Fibroblast of skin of right biceps (primary cell): ENCODE measurements at places on chromosomes 12 and 14.

DNA sequence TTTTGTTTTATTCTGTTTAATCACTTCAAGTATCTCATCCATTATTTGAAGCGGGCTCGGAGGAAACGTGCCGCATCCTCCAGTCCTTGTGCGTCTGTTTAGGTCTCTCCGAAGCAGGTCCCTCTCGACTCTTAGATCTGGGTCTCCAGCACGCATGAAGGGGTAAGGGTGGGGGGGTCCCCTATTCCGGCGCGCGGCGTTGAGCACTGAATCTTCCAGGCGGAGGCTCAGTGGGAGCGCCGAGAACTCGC, 311 bp upstream of the LGR5 start:
- DNase-seq, result no peak

DNA sequence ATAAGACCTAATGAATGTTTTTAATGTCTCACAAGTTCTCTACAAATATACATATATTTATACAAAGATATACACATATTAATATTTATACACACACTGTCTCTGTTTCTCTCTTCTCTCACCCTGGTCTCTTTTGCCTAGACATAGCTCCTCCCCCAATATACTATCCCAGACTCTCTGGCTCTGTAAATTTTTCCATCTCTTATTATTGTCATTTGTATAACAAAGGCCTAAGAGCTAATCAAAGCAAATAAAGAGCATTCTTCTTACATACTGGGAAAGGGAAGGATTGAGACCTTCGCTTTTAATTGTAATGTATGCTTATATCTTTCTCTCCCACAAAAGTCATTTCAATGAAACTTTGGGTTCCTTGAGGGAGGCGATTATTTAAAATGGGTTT, 318.1 kb downstream of the ADAMTS20 start:
- DNase-seq, result no peak

- DNase-seq, result no peak
Measured at GRCh38 chr14:68726093-68726695, 66.7 kb downstream of the ZFP36L1 start.

DNA sequence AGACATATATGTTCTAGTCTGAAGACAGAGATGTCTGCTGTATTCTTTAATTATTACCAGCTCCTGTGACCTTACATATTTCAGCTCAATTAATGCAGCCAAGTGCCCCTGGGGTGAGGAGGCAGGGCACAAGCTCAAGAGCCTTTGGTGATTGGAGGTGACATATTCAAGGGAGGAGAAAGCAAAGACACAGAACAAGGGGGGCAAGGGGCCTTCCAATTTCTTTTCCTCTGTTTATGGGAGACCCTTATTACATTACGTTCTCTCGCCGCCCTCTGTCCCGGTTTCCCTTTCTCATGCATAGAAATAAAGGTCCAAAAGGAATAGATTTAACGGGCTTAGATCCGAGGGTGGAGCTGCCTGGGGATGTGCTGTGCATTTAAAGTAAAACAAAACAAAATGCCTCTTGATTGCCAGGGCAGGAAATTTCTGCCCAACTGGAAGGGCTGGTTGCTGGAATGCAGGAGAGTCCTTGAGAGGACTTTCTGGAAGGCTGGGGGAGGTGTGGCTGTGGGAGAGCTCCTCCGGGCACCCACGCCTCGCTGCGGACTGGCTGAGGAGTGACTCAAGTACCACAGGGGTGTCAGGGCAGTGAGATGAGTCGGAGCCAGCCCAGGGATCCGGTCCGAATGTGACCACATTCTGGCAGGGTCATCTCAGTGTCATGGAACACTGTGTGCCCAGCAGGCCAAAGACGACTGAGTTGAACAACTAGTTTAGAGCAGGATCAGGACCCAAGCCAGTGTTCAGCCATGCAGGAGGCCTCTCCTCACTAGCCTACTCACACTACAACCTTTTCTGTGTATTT, 32.1 kb upstream of the GSG1 start:
- DNase-seq, result peak; percentile 72

GRCh38 chr14:67941456-67942018, 122.0 kb downstream of the RAD51B start:
- DNase-seq, result no peak

DNA sequence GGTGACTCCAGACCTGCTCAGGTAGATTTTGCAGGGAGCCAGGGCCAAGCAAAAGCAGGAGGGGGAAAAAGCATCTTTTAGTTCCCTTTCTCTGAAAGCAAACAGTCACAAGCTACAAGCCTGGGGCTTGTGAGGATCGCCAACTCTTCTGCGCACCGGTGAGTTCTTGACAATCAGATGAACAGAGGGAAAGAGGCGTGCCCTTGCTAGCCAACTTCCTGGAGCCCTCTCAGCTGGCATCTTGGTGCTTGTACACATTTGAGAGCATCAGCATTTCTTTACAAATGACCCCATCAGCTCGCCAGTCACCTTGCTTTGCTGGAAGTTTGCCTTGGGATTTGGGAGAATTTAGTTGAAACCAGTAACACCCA, 55.5 kb downstream of the ZNF664 start:
- no peak for DNase-seq

- DNase-seq, result peak; percentile 2
Measured at GRCh38 chr12:82359115-82359478, 768 bp downstream of the METTL25 start.

DNA sequence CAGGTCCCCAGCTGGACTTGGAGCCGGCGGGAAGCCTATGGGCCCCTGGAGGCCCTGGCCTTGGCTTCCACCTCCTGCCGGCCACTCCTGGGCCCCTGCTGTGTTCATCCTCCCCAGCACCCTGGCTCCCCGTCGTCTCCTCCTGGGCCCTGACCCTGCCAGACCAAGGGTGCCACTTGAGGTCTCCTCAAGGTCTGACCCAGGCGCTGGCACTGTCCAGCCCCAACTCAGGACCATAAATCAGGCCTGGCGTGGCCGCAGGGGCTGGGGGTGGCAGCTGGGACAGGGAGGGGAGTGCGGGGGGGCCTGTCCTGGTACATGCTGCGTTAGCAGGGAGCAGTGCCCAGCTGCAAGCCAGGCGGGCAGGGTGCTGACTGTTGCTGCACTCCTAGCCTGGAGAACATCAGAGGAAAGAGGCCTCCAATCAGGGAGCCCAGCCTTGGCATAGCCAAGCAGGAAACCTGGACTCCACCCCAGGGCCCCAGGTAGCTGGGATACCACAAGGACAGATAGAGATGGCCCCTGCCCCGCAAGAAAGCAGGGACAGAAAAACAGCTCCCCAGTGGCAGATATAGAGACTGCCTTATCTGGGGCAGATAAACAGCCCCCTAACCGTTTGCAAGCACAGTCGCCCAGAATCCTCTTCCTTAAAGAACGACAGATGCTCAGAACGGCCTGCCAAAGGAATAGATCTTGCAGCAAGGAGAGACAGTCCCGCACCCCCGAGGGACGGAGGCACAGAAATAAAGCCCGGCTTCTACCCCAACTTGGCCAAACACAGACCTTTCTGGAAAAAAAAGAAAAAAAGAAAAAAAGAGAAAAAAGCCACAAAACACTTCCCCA, 6.5 kb upstream of the ATG101 start:
- no peak for DNase-seq

DNA sequence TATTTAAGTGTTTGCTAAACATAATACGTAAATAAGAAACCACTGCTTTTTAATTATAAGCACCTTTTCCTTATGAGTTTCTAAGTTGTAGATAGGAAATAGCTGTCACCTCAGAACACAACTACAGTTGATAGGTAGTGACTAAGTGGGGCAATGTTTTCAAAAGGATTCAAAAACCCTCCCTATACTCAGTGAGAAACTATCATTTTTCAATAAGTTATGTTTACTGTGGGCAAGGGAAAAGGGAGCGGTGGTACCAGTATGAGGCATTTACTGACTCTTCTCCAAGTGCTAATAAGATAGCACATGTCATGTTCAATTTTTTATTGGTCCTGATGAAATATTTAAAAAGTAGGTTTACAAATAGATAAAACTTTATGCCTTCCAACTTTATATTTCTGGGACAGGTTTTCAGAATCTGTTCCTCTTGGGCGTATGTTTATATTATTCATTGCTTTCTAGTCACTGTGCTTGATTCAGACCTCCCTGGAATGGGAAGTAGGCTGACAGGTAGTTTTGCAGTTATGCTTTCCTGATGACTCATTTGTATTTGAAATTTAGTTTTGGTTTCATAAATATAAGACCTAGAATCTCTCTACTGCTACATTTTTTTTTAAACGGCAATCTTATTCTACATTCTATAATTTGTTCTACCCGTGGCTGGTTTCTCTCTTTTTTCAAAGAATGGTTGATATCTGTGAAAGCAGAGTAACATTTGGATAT, 153.1 kb downstream of the TMEM117 start:
- DNase-seq, result peak; percentile 8

GRCh38 chr14:22813145-22813544, 2.1 kb downstream of the SLC7A7 start:
- no peak for DNase-seq

- DNase-seq, result no peak
Measured at GRCh38 chr14:30796707-30797106, 77.7 kb upstream of the COCH start.

GRCh38 chr12:30898846-30899245, 27.7 kb upstream of the TSPAN11 start:
- DNase-seq, result no peak

- no peak for DNase-seq
Measured at GRCh38 chr12:118427819-118428218, 51.5 kb downstream of the SUDS3 start.

- no peak for DNase-seq
Measured at GRCh38 chr14:94115631-94116030, 5.1 kb downstream of the IFI27 start.

DNA sequence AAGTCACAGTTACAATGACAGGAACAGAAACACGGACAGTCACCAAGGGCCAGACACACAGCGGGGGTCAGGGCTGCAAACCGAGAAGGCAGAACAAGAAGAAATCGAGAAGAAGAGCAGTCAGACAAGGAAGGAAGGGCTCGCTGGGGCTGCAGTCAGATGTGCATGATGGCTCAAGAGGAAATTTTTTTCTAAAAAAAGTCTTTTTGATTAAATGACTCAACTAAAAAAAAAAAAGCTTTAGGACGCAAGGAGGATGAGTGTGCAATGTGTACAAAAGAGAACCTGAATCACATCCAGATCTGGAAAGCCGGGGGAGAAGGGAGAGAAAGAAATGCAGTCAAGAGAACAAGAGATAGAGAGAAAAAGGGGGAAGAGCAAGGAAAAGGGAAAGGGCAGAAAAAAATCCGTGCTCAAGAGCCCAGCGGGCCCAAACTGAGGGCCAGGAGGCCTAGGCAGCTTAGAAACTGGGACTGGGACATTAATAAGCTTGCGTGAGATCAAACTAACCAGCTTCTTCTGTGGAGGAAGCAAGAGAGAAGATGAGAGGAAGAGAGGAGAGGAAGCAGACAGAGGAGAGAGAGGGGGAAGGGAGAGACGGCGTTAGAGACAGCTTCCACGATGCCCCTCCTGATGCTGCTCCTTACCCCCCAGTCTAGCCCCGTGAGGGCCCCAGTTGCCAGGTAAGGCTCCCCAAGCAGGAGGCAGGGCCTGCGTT, 6.7 kb downstream of the IFFO1 start:
- peak; percentile 88 for DNase-seq

DNA sequence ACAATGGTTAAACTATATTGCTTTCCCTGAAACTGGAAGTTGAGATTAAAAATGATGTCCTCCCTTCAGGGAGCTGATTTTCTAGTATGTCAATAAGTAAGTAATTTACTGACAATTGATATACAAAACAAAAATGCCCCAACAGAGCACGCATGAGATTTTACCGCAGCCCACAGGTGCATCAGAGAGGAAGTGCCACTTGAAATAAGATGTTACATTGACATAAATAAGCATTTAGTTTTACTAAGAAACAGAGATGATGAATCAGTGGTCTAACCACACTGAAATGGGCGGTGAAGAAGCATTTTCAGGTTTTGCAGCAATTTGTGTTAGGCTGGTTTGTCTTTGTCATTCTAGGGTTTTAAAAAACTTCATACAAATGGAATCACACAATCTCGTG, 8.8 kb upstream of the CLECL1 start:
- no peak for DNase-seq

- DNase-seq, result no peak
Measured at GRCh38 chr12:5328669-5329517, 103.0 kb upstream of the NTF3 start.

GRCh38 chr14:95915330-95915729, 38.7 kb downstream of the TUNAR start:
- no peak for DNase-seq

GRCh38 chr12:10304161-10304574, 3.5 kb upstream of the KLRD1 start:
- peak; percentile 53 for DNase-seq

DNA sequence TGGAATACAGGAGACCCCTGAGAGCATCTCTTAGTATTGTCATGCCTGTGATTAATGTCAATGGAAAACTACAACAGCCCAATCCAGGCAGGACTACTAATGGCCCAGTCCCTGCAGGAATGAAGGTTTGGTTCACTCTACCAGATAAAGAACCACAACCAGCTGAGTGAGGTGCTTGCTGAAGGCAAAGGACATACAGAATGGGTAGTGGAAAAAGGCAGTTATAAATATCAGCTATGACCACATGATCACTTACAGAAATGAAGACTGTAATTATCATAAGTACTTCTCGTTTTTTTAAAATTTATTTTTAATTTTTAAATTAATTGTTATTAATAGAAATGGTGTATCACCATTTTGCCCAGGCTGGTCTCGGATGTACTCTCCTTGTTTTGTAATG, 17.2 kb upstream of the LPCAT3 start:
- no peak for DNase-seq

DNA sequence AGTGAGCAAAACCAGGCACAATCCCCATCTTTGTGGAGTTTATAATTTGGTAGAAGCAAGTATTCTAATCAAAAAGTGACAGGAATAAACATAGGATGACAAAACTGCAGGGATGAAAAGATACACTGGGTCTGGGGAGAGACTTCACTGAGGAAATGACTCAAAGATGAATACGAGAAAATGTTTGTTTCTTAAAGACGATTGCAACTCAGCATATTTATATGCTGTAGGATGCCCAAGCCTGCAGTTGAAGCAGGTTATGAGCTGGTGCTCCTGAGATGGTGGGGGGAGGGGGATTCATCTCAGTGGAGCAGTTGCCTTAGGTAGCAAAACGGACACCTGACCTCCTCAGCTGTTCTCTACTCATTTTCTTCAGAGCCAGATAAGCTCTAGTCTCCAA, 13.4 kb upstream of the SLC38A4 start:
- DNase-seq, result no peak

DNA sequence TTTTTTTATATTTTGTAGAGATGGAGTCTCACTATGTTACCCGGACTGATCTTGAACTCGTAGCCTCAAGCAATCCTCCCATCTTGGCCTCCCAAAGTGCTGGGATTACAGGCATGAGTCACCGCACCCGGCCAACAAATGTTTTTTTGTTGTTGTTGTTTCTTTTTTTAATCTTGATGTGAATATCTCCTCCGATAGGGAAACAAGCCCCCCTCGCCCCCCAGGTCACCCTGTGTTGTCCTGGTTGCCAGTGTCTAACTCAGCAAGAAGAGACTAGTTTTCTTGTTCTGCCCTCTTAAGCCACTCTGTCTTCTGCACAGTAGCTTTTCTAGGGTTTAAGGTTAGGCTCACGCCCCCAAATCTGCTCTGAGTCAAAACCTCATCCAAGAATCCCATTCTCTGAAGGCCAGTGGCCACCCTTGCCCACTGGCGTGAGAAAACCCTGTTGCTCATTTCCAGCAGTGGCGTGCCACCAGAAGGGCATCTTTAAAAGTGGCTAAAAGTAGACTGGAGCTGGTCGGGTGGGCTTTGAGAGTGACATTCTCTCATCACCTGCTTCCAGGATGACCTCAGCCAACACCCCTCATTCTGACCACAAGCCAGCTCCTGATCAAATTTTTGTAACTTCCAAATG, 42.7 kb downstream of the C14orf132 start:
- DNase-seq, result no peak

GRCh38 chr14:66378712-66379505, 107.3 kb upstream of the CCDC196 start:
- DNase-seq, result no peak

- peak; percentile 88 for DNase-seq
Measured at GRCh38 chr12:104986022-104986941, at the start of gene NOPCHAP1. NOPCHAP1 (plus strand) TSS chr12:104986316; CDS start chr12:104986353, 37 bp downstream.
